ENCODE measurements at places on chromosomes 12 and 14. TPM values are rescaled to one million over a fixed set of nuclear protein-coding genes. Genes with fewer than 3 reads are reported as not detected.

Gene P2RX2
- not detected for total RNA-seq

Gene NANOG
- total RNA-seq: not detected

Gene C1RL
- 21.7 TPM for total RNA-seq

Gene ZNF384
- total RNA-seq: 20.1 TPM

Gene OR4E2
- total RNA-seq: not detected

Gene DUSP6
- 216 TPM for total RNA-seq

Gene GALNT8
- total RNA-seq: 0.35 TPM

Gene RNASE3
- total RNA-seq: not detected

Gene PCED1B
- total RNA-seq: 1.9 TPM

Gene LTBP2
- total RNA-seq: 251 TPM
